ENCODE measurements at places on chromosomes 16 and 17. TPM values are rescaled to one million over a fixed set of nuclear protein-coding genes. Genes with fewer than 3 reads are reported as not detected.

The CA10 gene
- total RNA-seq, result not detected

The RCVRN gene
- not detected for total RNA-seq

The NACA2 gene
- not detected for total RNA-seq

The FCSK gene
- total RNA-seq, result 21.9 TPM

The CDR2L gene
- 2.4 TPM for total RNA-seq

The CMTM2 gene
- total RNA-seq, result 0.30 TPM

The CCDC92B gene
- total RNA-seq, result 0.11 TPM

The CNGB1 gene
- not detected for total RNA-seq

The TP53TG3C gene
- not detected for total RNA-seq

The HS3ST3A1 gene
- total RNA-seq, result 1.2 TPM

DNA sequence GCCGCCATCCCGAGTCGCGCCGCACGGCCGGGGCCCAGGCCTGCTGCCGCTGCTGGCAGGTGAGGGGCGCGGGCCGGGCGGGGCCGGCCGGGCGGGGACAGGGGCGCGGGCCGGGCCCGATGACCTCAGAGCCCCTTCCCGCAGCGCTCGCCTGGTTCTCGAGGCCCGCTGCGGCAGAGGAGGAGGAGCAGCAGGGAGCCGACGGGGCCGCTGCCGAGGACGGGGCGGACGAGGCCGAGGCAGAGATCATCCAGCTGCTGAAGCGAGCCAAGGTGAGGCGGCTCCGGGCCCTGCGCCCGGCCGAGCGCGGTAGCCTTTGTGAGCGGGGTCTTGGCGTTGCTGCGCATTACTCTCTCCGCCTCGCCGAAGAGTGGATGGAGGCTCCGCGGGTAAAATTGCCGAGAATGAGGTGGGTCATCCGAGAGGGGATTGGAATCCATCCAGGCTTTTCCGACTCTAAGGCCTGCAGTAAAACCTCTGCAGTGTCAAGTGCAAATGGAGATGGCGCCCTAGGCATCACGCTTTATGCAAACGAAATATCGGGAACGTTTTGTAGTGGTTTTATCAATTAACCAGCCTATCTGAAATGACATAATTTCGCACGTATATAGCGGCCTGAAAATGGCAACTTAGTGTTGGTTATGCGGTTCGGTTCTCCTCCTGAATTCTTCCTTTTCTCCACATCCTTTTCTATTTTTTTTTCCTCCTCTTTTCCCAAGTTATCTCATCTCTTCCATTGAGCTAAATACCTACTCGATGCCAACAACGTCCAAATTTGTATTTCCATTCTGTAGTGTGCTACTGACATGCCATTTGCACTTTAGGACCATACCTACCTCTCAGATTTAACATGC lies 577 bp downstream of the TTC19 start:
- peaks cover 48% of the 10 kb centered on the region for H3K36me3 ChIP-seq
- H3K4me3 ChIP-seq, result peak overlapping the region; percentile 94
- DNase-seq, result no peak
- H3K27ac ChIP-seq, result peak overlapping the region; percentile 90
- H3K4me1 ChIP-seq, result peaks cover 27% of the 10 kb centered on the region

GRCh38 chr16:88812513-88813268 lies 963 bp upstream of the APRT start:
- H3K4me1 ChIP-seq, result peaks cover 9% of the 10 kb centered on the region
- no peaks in the 10 kb centered on the region for H3K27me3 ChIP-seq
- peak; percentile 16 for DNase-seq
- peaks cover 31% of the 10 kb centered on the region for H3K36me3 ChIP-seq
- peak overlapping the region; percentile 85 for H3K4me3 ChIP-seq

- no peaks in the 10 kb centered on the region for H3K4me1 ChIP-seq
- H3K27me3 ChIP-seq, result no peaks in the 10 kb centered on the region
- no peak overlapping the region for H3K4me3 ChIP-seq
- no peaks in the 10 kb centered on the region for H3K36me3 ChIP-seq
Measured at GRCh38 chr16:17696616-17697015, 225.9 kb upstream of the XYLT1 start.

- H3K4me3 ChIP-seq, result no peak overlapping the region
- no peak for DNase-seq
- peaks cover 22% of the 10 kb centered on the region for H3K27me3 ChIP-seq
- H3K36me3 ChIP-seq, result no peaks in the 10 kb centered on the region
- H3K27ac ChIP-seq, result no peak overlapping the region
Measured at GRCh38 chr16:87067836-87068761, 249.1 kb downstream of the C16orf95 start.

DNA sequence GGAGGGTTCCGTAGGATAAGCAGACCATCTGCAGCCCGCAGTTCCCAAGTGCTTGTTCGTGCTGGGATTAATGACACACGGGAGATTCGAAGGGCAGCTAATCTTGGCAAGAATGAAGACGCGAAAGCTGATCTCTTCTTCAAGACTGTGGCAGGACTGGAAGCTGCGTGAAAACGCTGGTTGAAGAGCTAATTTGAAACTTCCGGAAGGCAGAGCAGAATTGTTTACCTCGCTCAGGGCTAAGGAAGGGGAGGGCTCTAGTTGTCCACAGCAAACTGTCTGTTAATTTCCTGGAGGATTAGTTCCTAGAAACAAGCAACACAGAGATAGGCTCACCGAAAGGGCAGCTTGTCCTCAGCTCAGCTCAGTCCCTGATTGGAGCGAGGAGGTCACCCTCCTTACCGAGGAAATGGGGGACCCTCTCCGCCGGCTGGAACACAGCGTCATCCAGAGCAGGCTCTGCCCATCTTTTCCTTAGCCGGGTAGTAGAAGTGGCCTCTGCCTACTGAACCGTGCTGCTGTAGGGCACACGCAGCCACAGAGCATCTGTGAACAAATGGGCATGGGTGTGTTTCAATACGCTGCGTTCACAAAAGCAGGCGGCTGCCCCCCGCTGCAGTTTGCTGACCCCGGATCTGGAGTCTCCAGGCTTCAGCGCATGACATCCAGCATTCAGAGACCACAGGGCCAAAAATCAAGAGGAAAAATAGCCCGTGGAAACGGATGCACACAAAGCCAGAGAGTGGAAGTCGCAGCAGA lies 16.7 kb upstream of the BAIAP2 start:
- H3K36me3 ChIP-seq, result peaks cover 10% of the 10 kb centered on the region
- H3K27ac ChIP-seq, result peak overlapping the region; percentile 95
- peak overlapping the region; percentile 77 for H3K4me3 ChIP-seq
- peaks cover 25% of the 10 kb centered on the region for H3K4me1 ChIP-seq
- no peaks in the 10 kb centered on the region for H3K27me3 ChIP-seq

GRCh38 chr16:30903002-30903401 lies 6.6 kb downstream of the CTF1 start:
- peaks cover 2% of the 10 kb centered on the region for H3K27me3 ChIP-seq
- H3K4me3 ChIP-seq, result peak overlapping the region; percentile 96
- H3K36me3 ChIP-seq, result peaks cover 7% of the 10 kb centered on the region
- DNase-seq, result no peak
- H3K4me1 ChIP-seq, result peaks cover 32% of the 10 kb centered on the region
- H3K27ac ChIP-seq, result peak overlapping the region; percentile 100

GRCh38 chr17:29597361-29598172 lies 4.6 kb downstream of the ANKRD13B start:
- H3K4me3 ChIP-seq, result no peak overlapping the region
- no peaks in the 10 kb centered on the region for H3K36me3 ChIP-seq
- no peaks in the 10 kb centered on the region for H3K27me3 ChIP-seq
- no peak overlapping the region for H3K27ac ChIP-seq
- DNase-seq, result no peak

DNA sequence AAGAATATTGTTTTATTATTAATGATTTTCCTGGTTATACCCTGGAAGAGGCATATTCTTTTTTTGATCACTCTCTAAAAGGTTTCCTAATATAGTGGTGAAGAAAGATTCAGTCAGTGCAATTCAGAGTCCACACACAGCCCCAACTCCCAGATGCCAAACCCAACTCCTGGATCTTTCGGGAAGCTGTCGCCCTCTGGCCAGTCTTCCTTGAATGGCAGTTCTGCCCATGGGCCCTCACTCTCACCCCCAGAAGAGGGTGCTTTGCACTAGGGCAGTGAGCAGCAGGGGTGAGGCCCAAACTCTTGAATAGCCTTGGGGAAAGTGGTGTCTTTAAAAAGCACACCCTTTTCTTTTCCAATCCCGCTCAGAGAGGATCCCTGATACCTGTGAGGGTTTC lies 11.0 kb downstream of the KRT32 start:
- no peaks in the 10 kb centered on the region for H3K4me1 ChIP-seq
- H3K36me3 ChIP-seq, result no peaks in the 10 kb centered on the region
- DNase-seq, result no peak

- peaks cover 4% of the 10 kb centered on the region for H3K27me3 ChIP-seq
- H3K27ac ChIP-seq, result no peak overlapping the region
- no peak overlapping the region for H3K4me3 ChIP-seq
- DNase-seq, result no peak
Measured at GRCh38 chr17:65290616-65291015, 153.4 kb downstream of the RGS9 start.

GRCh38 chr16:19923396-19923795 lies 38.7 kb upstream of the GPRC5B start:
- H3K27me3 ChIP-seq, result no peaks in the 10 kb centered on the region
- DNase-seq, result no peak
- no peak overlapping the region for H3K4me3 ChIP-seq

DNA sequence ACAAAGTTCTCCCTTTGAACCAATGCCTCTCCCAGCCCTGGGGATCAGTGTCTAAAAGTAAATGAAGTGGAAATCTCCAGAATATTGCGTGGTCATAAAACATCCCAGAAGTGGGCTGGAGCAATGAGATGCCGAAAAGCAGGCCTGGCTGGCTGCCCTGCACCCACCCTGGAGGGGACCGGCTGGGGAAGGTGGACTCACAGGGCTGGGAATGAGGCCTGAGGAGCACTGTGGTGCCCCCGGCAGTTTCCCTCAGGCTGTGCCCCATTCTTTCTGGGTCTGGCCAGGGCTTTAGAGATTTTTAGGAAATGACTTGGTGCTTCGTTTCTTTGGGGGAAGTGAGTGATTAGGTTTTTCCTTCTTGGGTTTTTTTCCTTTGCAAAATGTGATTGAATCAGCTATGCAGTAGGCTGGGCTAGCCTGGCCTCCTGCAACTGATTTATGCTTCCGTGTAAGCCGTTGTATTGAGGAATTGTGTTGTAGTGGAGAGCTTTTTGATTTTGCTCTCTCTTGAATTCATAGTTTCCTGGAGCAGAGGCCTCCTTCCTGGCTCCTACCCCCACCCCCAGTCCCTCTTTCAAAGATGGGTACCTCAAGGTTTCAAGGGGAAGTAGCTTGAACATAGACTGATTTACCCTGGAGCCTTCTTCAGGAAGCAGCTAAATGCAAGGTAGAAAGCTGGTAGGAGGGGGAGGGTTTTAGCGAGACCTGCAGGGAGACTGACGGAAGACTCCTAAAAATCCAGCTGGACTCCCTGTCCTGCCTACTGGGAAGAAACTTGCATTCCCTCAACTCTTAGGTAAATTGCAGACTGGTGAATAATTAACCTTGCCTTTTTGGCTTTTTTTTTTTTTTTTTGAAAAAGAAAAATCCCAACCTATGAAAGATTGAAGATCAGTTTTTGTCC lies 170.2 kb downstream of the RAB11FIP4 start:
- no peak for DNase-seq
- H3K27me3 ChIP-seq, result peaks cover 15% of the 10 kb centered on the region
- no peak overlapping the region for H3K27ac ChIP-seq

GRCh38 chr17:75765981-75766380 lies 989 bp upstream of the GALK1 start:
- peaks cover 15% of the 10 kb centered on the region for H3K36me3 ChIP-seq
- H3K27me3 ChIP-seq, result peaks cover 3% of the 10 kb centered on the region
- no peak overlapping the region for H3K4me3 ChIP-seq
- DNase-seq, result no peak

- H3K36me3 ChIP-seq, result no peaks in the 10 kb centered on the region
- DNase-seq, result no peak
- no peak overlapping the region for H3K4me3 ChIP-seq
- H3K27me3 ChIP-seq, result peaks cover 15% of the 10 kb centered on the region
Measured at GRCh38 chr17:51419476-51419875, 159.1 kb downstream of the UTP18 start.

- no peak within 1 kb of the TSS for H3K27ac ChIP-seq
- H3K4me1 ChIP-seq, result peaks cover 5% of the 10 kb centered on the region
- H3K4me3 ChIP-seq, result peak within 1 kb of the TSS; percentile 80
Measured at GRCh38 chr17:38428112-38428642, at the start of gene ARHGAP23. TSS of gene ARHGAP23 (plus strand) at chr17:38428464. CDS start at chr17:38428486, 22 bp downstream.

DNA sequence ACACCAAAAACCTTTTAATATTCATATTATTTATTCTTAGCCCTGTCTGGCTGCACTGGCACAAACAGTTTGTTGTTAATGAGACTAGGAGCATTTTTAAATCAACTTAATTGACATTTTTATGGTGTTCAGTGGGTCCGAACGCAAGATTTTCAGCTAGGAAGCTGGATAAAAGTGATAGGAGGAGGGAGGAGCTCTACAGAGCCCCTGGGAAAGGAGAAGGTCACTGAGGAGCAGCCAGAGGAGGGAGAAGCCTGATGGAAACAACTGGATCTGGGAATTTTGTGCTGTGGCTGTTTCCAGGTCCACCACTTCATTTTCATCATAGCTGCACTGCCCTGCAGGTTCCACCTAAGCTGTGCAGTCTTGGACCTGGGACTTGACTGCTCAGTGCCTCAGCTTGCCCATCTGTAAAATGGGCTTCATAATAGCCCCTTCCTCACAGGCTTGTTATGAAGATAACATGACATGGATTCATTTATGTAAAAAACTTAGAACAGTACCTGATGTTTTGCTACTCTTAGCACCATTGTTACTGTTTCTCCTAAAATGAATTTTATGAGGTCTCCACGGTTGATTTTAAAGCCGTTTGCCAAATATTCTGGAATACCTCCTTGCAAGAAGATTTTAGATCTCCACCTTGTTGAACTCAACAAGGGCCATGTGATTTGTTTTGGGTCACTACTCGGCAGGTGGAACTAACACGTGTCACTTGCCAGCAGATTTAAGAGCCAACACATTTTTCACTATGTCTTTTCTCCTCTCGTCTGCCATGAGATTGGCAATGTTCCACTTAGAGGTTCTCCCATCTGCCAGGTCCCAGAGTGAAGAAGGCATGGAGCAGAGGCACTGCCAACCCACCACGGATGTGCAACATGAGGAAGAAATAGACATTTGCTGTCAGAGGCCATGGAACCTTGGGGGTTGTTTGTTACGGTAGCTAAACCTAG lies 18.7 kb upstream of the GRIN2A start:
- H3K27ac ChIP-seq, result no peak overlapping the region
- no peaks in the 10 kb centered on the region for H3K27me3 ChIP-seq
- no peak for DNase-seq
- no peaks in the 10 kb centered on the region for H3K36me3 ChIP-seq

DNA sequence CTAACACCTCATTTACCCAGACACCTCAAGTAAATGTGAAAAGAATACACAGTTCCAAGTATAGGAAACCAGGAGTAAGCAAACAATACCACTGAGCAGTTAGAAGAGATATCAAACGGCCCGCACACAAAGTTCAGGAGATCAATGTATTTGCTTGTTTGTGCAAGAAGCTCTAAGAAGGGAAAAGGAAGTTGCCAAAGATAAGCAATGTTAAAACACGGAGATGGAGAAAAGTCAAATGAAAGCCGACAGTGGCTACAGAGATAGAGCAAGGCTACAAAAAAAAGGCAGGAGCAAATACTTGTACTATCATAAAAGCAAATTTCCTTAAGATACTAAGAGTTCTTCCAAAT lies 29.5 kb downstream of the PSME3IP1 start:
- H3K27me3 ChIP-seq, result no peaks in the 10 kb centered on the region
- peaks cover 18% of the 10 kb centered on the region for H3K4me1 ChIP-seq
- DNase-seq, result no peak
- H3K27ac ChIP-seq, result peak overlapping the region; percentile 22
- H3K36me3 ChIP-seq, result peaks cover 80% of the 10 kb centered on the region

Measured in activated T-helper 2 cell treated with anti-CD3 and anti-CD28 coated beads, Interferon-gamma antibody, Interleukin-2, Interleukin-4, amounts not matched to agents 10 μg/mL and 5 μg/mL and 100 μg/mL, durations not matched to agents 14 hours and 24 hours and 36 hours (primary cell).